Activated CD4-positive, alpha-beta T cell treated with anti-CD3 and anti-CD28 coated beads, Interleukin-2, amount 10 ng/mL, durations not matched to agents 7 days and 5 days (primary cell): ENCODE measurements at places on chromosomes 13 and 19.

DNA sequence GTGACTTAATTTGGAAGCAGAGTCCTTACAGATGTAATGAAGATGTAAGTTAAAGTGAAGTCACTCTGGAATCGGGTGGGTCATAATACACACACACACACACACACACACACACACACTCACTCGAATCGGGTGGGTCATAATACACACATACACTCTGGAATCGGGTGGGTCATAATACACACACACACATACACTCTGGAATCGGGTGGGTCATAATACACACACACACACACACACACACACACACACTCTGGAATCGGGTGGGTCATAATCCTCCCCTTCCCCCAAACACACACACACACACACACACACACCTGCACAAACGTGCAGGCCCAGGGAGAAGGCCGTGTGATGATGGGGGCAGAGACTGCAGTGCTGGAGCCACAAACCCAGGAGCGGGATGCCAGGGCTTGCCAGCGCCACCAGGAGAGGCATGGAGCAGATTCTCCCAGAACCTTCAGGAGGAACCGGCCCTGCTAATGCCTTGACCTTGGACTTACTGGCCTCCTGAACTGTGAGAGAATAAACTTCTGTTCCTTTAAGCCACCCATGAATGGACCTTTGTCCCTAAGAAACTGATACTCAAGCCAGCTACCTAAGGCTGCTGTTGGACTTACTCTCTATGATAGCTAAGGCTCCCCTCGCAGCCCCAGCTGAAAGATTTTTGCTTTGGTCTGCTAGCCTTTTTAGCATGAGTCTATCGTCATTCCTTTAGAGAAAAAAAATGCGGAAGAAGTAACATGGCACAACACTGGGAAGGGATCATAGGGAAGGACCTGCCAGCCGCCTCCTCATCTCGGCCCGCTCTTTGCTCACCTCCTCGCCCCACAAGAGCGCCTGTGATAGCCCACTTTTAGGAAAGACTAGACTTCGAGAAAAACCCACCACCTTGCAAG, 136.2 kb upstream of the RNF113B start:
- DNase-seq = no peak

DNA sequence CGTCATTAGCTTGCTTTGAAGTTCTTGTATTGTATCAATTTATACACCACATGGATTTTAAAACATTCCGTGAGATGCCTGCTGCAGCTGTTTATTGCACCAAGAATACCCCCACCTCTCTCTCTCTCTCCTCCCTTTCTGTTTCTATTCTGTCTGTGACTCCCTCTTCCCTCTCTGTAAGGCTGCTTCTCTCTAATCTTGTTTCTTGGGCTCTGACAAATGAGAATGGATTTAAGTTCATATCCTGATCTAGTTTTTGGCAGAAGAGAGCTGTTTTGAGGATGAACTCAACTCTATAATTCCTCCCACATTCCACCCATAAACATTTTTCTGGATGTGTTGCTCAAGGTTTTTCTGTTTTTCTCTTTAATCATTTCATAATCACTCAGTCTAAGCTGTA, 144.3 kb upstream of the FRY start:
- no peak for DNase-seq

GRCh38 chr19:35557539-35558399, 5.7 kb downstream of the ATP4A start:
- peak; percentile 36 for DNase-seq

DNA sequence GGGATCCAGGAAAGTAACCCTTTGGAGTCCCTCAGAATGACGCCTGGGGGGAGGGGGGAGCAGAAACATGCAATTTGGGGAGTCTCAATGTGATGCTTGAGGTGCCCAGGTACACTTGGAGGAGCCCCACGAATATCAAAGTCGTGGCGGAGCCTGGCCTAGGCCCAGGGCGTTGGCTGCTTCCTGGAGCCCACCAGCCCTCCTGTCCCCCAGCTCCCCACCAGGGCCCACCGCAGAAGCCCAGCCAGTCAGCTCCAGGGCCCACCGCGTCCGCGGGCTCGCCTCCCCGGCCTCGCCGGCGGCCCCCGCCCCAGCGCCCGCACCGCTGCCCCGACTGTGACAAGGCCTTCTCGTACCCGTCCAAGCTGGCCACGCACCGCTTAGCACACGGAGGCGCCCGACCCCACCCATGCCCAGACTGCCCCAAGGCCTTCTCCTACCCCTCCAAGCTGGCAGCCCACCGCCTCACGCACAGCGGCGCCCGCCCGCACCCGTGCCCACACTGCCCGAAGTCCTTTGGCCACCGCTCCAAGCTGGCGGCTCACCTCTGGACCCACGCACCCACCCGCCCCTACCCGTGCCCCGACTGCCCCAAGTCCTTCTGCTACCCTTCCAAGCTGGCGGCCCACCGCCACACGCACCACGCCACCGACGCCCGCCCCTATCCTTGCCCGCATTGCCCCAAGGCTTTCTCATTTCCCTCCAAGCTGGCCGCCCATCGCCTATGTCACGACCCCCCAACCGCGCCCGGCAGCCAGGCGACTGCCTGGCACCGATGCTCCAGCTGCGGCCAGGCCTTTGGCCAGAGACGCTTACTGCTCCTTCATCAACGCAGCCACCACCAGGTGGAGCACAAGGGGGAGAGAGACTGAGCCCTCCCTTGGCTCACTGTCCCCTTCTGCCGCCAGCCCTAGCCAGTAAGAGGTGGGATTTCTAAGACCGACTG, 2.1 kb downstream of the ZNF575 start:
- DNase-seq = peak; percentile 30

GRCh38 chr13:44403461-44404056, 29.9 kb downstream of the SERP2 start:
- no peak for DNase-seq

GRCh38 chr13:44755872-44756271, 179.7 kb upstream of the TSC22D1 start:
- DNase-seq = no peak

GRCh38 chr13:101412076-101412475, 4.2 kb downstream of the NALCN start:
- no peak for DNase-seq

GRCh38 chr13:28392428-28392827, 102.5 kb downstream of the FLT1 start:
- no peak for DNase-seq

GRCh38 chr13:31761951-31762350, 22.6 kb downstream of the RXFP2 start:
- no peak for DNase-seq

DNA sequence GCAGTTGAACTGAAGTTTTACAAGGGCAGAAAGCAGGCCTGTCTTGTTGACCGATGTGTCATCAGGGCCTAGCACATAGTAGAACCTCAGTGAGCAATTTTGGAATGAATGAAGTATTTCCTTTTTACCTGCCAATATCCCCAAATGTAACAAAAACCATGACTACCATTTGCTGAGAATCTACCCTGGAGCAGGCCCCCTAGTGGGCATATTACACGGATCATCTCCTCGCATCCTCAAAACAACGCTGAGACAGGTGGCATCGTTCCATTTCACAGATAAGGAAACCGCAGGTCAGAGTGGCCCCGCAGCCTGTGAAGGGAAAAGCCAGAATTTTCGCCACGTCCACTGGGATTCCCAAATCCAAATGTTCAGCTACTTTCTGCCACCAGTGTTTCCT, 77.9 kb downstream of the CACNA1A start:
- DNase-seq = peak; percentile 9

DNA sequence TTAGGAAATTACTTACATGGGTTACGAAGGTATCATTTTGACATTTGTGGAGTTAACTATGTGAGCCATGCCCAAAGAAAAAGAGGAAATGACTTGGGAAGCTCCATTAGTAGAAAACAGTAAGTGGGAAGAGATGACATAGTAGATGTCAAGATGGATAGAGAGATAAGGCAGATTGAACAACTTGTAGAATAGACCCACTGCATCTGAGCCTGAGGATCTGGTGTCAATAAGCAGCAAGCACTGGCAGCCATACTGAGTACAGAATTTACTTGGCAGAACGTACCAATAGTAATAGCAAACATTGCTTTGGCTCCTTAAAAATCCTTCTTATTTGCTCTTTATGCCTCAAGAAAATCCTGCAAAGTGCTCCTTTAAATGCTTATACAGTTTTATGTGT, 203.8 kb downstream of the GPC6 start:
- no peak for DNase-seq

GRCh38 chr13:33696530-33696929, 121.4 kb upstream of the RFC3 start:
- DNase-seq = no peak

DNA sequence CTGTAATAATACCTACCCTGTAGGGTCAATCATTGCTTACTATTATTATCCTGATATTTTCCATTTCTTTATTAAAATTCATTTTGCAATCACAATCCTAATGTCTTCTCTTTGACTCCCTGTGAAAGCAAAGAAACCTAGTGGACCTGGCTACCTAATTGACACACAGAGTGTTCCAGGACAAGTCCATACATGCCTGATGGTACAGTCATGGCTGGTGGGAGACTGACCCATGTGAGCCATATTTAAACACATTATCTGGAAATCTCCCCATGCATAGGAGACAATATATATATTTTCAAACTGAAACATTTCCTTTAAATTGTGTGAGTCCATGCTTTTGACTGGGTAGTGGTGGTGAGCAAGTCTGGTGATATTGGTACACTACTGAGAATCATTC, 230.6 kb upstream of the DACH1 start:
- DNase-seq = no peak

- DNase-seq = no peak
Observed at GRCh38 chr19:32388393-32388855, 17.1 kb upstream of the DPY19L3 start.

GRCh38 chr19:31330761-31331160, 18.5 kb downstream of the TSHZ3 start:
- DNase-seq = no peak

- DNase-seq = no peak
Observed at GRCh38 chr13:40194224-40194806, 472.1 kb downstream of the FOXO1 start.

DNA sequence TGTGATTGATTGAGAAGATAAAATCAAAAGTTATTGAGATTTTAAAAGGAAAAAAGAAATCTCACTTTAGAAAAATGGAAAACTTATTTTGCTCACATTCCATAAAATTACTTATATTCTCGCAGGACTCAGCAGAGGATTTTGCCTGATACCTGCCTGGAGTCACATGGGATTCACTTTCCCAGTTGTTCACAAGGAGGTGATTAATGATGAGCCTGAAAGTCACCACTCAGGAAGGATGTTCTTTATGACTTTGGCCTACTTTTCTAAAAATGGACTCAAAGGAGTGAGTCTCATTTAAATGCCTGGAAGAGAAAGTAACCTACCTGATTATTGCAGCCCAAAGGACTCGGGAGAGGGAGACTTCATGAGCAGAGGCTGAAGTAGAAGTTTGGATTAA, 34.5 kb upstream of the FAM216B start:
- DNase-seq = no peak

GRCh38 chr13:100388923-100389322, 199.7 kb downstream of the GGACT start:
- no peak for DNase-seq

DNA sequence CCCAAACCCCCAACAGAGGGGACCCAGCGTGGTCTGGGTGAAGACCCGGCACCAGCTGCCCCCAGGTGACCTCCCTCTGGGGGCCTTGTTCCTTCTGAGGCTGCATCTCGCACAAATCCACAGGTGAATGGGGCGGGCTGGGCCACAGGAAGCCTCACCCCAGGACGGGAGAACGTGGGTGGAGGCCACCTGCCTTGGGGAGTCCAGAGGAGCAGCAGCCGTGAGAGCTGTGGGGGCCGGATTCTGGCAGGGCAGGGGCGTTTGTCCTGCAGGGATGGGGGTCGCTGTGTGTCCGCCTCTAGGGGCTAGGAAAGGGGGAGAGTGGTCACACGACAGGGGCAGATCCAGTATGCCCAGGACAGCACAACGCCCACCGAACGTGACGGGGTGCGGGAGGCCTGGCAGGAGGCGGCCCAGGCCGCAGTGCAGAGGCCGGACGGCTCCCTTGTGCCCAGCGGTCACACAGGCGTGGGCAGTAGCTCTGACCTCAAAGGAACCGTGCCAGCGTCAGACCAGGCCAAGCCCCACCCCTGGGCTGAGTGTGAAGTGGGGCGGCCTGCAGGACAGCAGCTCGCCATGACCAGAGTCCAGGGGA, 6.7 kb downstream of the POLR2E start:
- peak; percentile 44 for DNase-seq

GRCh38 chr13:100347968-100348367, 240.6 kb downstream of the GGACT start:
- DNase-seq = no peak

- DNase-seq = no peak
Observed at GRCh38 chr13:93108111-93108601, 118.5 kb upstream of the GPC6 start.

GRCh38 chr19:40091205-40092129, 724 bp upstream of the ZNF780A start:
- DNase-seq = no peak

DNA sequence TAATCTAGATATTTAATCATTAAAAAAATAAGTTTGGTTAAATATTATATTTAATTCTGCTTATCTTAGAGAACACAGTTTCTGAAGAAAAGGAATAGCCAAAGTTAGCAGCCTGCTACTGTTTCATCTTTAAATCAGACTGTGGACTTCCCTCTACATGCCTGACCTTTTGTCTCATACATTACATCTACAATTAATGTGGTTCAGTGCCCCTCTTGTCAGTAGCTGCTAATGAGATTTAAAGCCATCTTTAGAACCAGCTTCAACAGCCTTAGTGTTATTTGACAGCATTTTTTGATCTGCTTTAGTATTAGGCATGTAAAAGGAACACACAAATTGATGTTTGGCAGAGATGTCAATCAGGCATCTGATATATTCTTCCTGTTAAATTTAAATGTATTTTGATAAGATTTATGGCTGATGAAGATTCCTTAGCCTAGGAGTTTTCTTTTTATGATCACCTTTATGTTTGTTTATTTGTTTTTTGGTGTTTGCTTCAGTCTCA, 1925.8 kb upstream of the PRR20A start:
- no peak for DNase-seq

DNA sequence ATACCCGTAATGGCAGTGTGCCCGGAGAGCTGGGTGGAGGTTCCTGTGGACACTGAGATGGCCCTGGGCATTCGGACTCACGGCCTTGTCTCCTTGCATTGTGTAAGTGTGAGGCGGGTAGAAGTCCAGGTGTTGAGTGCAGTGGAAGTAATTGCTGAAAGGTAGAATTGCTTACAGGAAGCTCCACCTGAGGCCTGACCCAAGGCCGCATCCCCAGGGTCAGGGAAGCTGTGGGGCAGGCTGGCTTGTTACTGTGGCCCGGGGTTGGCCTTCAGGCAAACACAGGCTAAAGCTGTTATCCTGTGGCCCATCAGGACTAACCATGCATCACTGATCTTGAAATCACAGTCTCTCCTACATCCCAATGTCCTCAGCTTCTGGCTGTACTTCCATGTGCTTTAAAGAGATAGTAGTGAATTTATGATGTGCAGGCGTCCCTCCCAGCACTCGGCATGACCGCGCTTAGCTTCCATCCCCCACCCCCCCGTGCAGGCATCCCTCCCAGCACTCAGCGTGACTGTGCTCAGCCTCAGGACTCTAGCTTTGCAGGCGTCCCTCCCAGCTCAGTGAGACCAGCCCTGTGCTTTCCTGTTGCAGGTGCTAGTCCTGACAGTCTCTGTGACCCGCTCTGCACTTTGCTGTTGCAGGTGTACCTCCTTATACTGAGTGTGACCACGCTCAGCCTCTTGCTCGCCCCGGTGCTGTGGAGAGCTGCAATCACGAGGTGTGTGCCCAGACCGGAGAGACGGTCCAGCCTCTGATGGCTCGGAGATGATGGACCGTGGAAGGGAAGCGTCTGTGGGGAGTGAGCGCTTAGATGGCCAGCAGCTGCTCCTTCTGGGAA, 35.6 kb upstream of the TFDP1 start:
- no peak for DNase-seq
